ENCODE measurements at places on chromosomes 2 and 18.

DNA sequence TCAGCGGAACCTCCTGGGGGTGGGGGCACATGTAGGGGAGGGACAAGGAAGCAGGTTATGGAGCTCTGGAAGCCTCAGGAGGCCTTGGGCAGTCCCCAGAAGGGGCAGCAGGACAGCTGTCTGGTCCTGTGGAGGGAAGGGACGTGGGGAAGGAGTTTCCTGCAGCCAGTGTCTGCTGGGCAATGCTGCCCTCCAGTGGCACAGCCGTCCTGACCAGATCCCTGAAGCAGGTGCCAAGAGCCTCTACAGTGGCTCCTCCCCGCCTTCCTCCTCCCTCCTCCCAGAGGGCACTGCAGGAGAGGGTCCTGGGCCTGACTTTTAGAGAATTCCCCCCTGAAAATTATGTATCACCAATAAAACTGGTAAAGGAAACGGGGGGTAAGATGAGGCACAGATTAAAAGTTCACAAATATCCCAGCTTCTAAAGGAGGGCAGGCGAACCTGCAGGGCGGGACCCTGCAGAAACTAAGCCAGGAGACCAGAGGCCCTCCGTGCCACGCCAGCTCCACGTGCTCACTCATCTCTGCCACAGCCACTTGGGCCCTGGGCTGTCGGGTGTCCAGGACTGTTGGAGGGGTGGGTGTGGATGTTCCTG is 258.5 kb downstream of the TWIST2 start:
- DNase-seq: no peak

- no peak for DNase-seq
Observed at GRCh38 chr2:63840081-63840784, 1.5 kb upstream of the UGP2 start.

DNA sequence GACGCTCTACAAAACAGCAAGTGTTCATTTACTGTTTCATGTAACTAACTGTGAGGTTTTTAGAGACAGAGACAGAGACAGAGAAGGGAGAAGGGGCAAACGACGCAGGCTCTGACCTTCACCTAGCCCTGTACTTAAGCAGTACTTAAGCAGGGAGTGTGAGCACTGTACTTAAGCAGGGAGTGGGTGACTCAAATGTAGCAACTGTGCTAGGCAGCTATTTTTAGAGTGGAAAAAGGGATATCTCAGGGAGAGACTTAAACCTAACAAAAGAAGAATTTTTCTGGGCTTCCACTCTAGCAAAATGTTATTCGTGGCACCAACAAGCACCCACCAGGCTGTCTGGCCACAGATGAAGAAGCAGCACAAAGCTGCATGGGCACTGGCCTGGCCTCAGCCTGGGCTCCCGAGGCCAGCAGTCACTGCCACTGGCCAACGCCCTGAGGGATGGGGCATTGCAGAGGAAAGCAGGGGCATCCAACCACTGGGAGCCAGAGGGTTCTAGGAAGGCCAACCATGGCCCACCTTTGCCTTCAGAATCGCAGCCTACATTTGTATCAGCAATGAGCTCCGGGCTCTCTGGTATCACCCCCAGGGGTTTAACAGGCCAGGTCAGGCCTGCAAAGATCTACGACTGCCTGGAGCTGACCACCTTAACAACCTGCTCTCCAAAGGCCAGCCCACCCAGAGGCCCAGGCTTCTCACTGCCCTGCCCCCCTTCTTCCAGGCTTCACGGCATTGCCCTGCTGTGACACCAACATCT is 154.3 kb downstream of the TTC32 start:
- DNase-seq: no peak

DNA sequence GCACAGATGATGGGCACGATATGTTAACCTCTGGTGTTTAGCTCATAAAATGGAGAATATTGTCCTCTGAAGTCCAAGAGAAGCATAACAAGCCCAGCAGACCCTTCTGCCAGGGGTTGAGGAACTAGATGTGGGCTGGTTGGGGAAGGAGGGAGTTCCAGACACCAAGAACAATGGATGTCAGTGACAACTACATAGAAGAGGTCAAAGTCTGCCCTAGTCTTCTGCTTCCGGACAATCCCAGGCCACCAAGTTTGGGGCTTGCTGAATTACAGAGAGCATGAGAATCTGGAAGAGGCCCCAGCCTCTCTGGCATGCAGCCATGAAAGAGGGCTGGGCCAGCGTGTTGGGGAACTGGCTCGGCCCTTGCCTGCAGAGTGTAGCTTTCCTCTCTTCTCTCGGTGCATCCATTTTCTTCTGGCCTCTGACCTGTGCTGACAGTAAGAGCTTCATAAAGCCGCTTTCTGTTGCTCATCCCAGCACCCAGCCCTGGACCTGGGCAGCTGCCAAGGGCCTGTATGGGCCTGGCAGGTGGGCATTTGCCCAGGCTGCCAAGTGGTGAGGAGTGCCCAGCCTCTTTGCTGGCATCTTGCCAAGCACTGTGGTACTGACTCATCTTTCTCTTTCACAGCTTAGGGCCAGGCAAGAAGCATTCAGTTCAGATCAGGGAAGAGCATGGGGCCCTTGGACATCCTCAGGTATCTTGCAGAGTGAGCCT is 14.6 kb upstream of the LAPTM4A start:
- DNase-seq: peak; percentile 61

- DNase-seq: no peak
Observed at GRCh38 chr2:128489526-128490273, 171.0 kb upstream of the HS6ST1 start.

GRCh38 chr2:146806364-146807005 is 1038.3 kb upstream of the ACVR2A start:
- no peak for DNase-seq

DNA sequence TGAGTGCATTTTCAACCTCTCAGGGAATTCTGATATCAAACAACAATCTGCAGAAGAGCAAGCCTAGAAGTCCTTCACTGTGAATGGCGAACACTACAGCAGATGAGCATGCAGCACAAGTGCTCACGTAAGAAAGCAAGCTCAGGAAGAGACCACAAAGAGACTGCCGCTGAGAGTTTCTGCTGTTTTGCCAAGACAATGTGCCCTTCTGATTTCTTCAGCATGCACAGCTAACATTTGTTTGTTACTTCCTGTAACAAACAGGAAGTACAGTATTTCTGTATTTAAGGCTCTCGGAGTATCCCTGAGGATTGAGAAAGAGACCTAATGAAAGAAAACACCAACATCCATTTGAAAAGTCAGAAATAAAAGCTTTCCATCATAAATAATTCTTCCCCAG is 45.9 kb downstream of the MBOAT2 start:
- peak; percentile 31 for DNase-seq

GRCh38 chr2:33246432-33246831 is 230.0 kb upstream of the RASGRP3 start:
- no peak for DNase-seq

- DNase-seq: peak; percentile 19
Observed at GRCh38 chr2:31414601-31415241, at the start of gene XDH. TSS of gene XDH (minus strand) at chr2:31414742. CDS start at chr2:31414666, 76 bp downstream.

GRCh38 chr2:176074919-176075425 is 8.8 kb downstream of the EVX2 start:
- DNase-seq: no peak

- no peak for DNase-seq
Observed at GRCh38 chr2:55154525-55155030, 77.5 kb downstream of the CLHC1 start.

DNA sequence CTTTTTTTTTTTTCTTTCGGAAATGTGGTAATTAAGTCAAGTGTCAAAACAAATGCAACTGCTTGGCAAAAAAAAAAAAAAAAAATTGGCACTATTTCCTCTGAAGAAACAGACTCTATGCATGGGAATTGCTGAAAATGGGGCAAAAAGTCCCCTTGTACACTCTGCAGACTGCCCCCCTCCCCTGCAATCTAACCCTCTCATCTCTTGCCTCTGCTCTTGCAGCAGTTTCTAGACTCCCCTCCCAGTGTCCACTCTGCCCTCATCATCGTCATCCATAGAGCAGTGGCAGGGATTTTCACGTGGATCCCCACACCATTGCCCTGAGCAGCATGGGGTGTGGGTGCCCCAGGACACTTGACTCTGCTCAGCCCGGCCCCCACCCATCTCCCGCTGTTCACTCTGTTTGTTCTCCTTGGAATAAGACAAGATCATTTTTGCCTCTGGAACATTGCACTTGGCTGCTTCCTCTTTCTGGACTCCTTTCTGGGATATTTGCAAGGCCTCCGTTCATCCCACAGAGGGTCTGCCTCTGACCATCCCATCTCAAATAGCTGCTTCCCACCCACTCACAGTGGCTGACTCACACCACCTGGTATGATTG is 213.9 kb downstream of the ACKR3 start:
- DNase-seq: no peak

- DNase-seq: no peak
Observed at GRCh38 chr2:44916291-44916690, 25.2 kb upstream of the SIX3 start.

DNA sequence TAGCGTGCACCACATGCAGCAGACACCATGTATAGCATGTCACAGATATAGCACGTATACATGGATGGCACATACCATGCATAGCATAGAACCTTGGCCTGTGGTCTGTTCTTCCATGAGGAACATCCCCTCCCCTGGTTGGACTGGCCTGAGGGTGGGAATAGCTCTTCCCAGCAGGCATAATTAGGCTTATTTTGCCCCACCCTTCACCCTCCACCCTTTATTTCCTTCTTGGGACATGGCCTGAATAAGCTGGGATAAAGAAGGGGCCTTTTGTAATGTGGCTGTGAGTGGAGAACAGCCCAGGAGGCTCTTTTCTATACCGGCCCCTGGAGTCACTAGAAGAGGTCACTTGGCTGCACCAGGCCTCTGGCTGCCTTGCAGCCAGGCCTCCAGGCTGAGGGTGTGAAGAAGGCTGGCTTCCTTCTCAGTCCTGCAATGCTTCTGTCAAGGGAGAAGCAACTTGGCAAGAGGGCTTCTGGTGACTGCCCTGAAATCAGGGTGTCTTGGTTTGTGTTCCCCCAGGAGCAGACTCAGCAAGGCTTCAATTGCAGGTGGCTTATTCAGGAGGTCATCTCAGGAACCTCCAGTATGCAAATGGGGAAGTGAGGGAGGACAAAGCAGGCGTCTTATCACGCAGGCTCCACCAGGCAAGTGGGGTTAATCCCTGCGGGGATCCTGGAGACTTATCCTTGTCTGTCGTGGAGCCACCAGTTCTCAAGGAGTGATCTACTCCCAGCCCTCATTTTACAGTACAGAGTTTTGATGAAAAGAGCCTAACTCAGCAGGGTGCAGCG is 68.2 kb downstream of the HS6ST1 start:
- DNase-seq: no peak

GRCh38 chr2:60885683-60886082 is 4.3 kb downstream of the REL start:
- peak; percentile 79 for DNase-seq

GRCh38 chr2:73297151-73297559 is 3.8 kb upstream of the EGR4 start:
- DNase-seq: no peak

DNA sequence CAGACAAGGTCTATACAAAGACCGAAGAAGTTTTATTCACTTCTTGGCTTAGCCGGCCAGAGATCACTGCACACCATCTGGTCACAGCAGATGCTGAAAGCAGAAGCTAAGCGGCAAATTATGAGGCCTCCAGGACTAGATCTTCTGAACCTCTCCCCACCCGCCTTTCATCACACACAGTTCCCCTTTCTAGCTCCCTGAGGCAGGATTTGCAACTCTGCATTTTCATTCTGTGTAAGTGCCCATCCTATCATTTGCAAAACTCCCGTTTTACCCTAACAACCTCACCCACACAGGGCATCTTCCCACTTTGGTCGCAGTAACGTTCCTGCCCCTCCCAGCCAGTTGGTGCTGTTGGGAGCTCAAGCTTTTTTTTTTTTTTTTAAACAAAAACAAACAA is 3.1 kb upstream of the MOB1A start:
- DNase-seq: peak; percentile 98

- no peak for DNase-seq
Observed at GRCh38 chr18:79199691-79200374, 130.6 kb downstream of the ATP9B start.

DNA sequence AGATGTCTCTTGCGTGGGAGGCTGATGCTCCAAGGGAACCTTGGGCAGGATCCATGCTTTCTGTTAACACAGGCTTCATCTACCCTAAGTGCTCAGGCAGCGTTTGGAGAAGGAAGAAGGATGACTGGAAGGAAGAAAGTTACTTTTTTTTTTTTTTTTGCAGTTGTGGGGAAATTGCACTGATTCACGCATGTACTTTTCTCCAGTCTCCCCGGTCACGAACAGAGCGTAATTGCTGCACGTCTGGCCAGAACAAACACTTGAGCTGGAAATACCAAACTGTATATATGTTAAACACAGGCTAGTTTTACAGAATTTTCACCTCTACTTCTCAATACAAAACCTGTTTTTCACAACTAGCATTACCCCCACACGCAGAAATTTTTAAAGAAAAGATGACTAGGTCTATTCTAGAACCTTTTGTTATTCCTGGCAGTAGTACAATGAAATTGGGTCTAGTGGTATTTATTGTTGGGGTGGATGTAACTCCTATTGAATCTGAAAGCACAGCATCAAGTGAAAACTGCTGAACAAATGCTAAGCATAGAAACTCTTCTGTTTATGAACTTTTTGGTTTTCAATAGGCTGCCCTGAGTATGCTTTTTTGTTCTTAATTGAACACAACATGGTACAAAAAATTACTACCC is 9.3 kb upstream of the SCYGR5 start:
- peak; percentile 20 for DNase-seq

GRCh38 chr2:102001767-102002142 is 10.0 kb downstream of the IL1R2 start:
- DNase-seq: no peak

GRCh38 chr2:171512014-171512413 is 10.3 kb upstream of the CYBRD1 start:
- no peak for DNase-seq

DNA sequence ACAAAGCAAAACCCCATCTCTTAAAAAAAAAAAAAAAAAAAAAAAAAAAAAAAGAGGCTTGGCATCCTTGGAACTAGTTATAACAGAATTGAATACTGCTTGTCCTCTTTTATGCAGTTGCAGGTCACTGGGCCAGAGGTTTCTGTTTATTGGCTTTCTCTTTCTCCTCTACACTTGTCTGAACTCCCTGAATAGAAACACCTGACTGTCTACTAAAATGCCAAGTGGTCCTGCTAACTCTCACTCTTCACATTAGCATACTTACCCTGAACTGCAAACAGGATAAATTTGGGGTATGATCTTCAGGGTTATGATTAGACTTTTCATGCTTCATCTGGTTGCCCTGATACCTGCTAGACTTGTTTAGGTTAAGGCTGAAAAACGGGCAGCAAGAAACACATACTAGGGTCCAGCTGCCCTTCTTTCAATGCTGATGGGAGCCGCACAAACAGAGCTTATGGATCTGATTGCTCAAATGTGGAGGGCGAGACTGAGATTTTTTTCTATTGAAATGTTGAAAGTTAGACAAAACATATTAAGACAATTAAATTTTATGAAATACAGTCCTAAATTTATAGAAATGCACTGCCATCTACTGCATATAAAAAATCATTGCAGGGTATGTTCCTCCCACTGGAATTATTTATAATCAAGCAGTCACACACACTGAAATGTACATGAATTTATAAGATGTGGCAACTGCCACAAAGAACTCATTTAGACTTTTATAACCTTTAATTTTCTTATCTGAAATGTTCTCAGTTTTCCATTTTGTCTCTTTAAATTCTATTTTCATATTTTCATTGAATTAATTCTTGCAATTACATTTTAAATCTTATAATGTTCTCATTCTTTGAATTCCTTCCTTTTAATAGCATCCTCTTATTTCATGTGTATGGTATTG is 40.8 kb downstream of the GTF3C3 start:
- peak; percentile 11 for DNase-seq

- peak; percentile 88 for DNase-seq
Observed at GRCh38 chr2:227608561-227609338, 5.9 kb downstream of the SCYGR3 start.
